Activated CD8-positive, alpha-beta T cell treated with anti-CD3 and anti-CD28 coated beads for 36 hours (primary cell): ENCODE measurements at places on chromosomes 7 and 10.

DNA sequence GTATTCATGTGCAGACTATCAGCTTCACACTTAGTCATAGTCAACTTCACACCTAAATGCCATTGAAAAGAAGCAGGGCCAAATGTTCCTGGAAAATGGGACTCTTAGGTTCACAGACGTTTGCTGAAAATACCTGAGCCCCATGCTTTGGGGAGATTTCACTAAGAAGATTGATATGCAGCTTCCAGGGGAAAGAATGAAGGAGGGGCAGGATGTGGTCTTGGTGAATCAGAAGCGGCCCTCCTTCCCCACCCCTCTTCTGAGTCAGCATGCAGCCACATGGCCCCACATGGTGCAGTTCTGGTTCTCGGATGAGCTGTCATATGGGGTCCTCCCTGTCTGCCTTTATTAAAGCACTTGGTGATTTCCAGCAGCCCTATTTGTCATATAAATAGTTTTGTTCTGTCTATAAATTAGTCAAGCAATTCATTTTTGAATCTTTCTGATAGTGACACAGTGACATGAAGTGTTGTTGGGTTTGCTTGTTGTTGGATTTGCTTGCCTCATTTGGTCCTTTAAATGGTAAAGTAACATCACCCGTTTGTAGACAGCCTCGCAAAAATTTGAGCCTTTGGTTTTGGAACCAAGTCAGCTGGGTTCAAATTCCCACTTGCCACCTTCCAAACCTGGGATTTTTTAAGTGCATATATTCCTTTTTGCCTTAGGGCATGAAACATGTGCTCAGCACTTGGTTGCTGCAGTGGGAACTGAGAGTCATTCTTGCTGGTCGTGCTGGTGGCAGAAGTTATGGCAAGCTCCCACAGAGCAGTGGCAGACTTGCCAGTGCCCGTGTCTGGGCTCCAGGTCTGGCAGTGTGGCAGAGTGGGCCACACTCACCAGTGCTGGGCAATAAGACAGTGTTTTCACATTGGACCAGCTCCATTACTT is 68.1 kb upstream of the CDK6 start:
- peak; percentile 96 for DNase-seq

DNA sequence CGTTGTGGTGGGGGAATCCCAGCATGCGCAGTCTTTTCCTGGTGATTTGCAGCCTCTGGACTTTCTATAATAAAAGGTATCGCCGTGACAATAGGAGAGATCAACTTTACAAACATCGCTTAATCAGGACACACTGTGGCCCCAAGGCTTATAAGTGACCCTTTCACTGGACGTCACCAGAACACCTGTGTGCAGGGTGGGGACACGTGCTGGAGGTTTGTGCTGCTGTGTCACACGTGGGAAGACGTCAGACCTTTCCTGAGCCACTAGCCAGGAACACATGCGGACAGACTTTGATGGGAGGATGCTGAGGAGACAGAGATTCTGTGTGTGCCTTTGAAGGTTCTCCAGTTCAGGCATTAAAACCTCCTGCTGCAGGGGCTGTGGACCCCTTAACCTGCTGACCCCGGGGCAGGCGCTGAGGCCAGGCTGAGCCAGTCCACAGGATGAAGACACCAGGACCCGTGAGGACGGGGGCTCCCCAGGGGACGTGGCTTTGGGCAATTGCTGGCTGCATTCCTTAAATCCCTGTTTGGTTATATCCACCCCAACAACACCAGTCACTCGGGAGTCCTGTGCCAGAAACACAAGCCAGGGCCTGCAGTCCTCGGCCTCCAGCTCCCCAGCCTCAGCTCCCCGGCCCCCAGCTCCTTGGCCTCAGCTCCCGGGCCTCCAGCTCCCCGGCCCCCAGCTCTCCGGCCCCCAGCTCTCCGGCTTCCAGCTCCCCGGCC is 183.4 kb downstream of the PTPRN2 start:
- DNase-seq, result no peak

GRCh38 chr10:129775681-129776080 is 188.4 kb downstream of the EBF3 start:
- no peak for DNase-seq

DNA sequence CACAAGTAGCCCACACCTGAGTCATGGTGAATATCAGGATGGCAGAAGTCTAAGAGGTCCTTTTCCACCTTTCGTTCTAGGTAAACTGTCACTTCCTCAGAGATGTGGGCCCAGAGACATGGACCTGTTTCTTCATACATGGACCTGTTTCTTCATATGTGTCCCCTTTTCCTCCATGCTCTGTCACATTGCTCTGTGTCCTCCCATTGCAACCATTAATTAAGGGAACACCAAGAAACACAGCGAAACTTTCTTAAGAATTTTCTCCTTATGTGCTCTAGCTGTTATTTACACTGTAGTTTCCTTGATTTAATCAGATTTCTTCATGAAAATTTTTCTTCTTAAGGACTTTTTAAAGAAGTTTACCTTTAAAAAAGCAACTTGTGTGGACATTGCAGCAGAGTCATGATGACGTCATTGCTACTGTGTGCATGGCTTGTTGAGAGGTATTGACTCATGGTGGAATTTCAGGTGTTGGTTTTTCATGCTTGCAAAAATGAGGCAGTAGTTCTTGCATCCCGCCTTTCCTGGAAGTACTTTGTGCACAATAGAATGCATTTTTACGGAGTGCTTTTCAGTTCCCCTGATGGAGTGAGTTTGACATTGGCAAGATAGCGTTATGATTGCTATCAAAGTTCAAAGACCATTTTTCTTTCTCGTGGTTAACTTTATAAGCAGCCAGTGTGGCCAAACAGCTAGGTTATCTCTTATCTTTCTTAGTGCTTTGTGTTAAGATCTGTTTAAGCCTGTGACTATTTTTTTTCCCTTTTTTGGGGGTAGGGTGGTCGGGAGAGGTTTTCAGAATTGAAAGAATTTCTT is 37.7 kb downstream of the CFAP58 start:
- peak; percentile 5 for DNase-seq

DNA sequence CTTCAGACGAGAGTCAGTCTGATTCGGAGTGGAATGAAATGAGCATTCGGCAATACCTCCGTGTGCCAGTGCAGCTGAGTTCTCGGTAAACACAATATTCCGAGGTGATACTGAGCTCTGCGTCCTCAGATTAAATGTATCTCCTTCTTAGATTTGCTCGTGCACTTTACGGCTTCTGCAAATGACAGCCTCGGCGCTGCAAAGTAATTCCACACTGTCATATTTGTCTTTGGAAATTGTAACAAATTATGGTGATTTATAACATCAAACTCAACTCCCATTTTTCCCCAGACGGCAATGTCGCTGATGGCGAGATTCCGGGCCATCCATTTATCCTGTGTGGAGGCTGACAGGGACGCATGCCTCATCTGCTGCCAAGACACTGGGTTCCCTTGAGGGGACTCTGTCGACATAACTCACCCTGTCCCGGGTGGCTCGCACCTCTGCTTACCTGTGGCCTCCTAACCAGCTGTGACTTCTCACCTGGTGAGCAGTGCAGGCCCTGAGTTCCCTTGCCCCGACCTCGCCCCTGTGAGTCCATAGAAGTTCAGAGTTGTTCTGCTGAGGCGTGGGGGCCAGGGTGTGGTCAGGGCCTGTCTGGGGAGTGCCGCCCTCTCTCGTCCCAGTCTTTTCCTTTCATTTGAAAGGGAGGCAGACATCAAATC is 201.9 kb downstream of the ADARB2 start:
- DNase-seq, result no peak

- DNase-seq, result no peak
Measured at GRCh38 chr7:19118636-19119371, 1.4 kb upstream of the TWIST1 start.

DNA sequence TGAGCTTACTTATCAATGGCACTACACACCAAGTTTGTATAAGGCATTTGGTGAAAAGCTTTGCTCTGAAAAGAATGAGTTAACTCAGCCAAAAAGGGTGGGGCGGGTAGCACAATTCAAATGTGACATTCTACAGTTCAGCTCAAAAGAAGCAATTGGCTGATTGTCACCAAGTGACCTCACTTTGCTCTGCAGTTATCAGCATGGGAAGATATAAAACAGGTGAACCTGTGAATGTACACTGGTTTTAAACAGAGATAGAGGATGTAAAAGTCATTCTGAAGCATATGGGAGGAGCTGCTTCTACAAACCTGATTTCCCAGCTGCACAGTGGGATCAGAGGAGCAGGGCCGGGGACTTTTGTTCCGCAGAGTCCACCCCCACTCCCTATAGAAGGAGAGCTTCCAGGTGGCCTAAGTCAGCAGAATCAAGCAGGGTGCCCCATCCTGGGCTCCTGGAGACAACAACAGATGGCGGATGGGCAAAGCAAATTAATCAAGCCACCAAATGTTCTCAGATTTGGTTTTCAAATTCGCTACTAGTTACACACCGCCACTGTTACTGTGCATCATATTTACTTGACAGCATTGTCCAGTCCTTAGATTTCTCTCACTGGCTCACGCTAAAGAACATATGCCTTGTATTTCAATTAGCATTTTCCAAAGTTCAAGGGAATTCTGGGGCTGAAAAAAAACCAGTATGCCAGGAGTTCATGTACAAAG is 27.5 kb upstream of the NPVF start:
- DNase-seq, result no peak

DNA sequence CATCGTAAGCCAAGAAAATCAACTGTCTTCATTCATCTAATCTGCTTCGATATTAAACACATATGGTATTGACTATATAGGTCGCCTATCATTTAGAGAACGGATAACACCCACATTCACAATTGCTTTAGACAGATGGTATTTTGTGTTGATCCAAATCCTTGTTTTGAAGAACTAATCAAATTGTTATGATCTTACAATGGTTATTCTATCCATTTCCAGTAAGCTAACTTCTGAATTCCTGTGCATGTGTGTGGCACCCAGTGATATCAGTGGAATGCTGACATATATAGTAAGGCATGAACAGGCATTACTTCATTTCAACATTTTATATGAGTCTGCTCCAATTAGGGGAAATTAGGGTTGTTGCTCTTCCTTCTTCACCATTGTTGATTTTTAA is 98.8 kb downstream of the SEMA3E start:
- no peak for DNase-seq

GRCh38 chr10:88886557-88886956 is 6.5 kb downstream of the STAMBPL1 start:
- DNase-seq, result peak; percentile 44

DNA sequence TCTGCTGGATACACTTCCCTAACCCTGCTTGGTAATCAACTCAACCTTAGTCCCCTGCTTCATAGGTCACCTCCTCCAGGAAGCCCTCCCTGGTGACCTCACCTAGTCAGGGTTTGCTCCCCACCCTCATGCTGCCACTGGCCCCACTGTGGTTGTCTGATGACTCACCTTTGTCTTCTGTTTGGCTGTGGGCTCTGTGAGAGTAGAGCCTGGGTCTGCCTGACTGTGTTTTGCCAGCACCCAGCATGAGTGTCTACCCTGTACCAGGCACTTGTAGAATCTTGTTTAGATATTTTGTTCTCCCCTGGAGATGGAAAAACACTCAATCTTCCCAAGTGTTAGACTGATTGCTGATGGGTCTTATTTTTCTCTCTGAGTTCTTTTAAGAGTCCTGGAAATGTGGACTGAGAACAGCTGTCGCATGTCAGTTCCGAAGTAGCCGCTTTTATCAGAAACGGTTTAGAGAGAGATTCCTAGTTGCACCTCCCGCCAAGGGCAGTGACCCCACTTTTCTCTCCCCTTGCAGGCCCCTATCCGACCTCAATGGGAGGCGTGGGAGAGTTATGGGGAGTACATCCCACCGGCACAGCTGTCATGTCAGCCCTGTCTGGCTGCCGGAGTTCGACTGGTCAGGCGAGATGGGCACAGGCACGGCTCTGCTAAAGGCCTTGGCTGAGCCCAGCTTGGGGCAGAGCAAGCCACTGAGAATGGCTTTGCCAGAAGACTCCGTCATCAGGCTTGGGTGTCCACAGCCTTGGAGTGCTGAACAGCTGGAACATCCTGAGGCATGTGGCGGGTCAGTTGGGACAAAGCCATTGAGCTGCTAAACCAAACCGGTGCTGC is 134.3 kb downstream of the GRK5 start:
- peak; percentile 82 for DNase-seq

- DNase-seq, result no peak
Measured at GRCh38 chr10:17426263-17426750, 28.1 kb downstream of the ST8SIA6 start.

GRCh38 chr7:22860784-22861482 is 38.3 kb upstream of the TOMM7 start:
- DNase-seq, result peak; percentile 48

DNA sequence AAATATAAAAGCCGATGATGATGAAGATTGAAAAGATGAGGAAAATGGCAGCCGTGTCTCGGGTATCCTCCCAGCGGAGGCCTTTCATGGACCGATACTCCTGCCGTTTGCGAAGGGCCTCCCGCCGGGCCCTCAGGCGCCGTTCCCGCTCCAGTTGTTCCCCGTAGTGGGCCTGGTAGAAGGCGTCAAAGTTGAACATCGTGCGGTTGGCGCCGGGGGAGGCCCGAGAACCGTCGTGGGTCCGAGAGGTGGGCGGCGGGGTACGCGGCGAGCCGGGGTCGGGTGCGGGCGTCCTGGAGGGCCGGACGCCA is 553 bp downstream of the DNAJC30 start:
- no peak for DNase-seq

GRCh38 chr7:44398953-44399574 is 73.7 kb upstream of the CAMK2B start:
- DNase-seq, result no peak

DNA sequence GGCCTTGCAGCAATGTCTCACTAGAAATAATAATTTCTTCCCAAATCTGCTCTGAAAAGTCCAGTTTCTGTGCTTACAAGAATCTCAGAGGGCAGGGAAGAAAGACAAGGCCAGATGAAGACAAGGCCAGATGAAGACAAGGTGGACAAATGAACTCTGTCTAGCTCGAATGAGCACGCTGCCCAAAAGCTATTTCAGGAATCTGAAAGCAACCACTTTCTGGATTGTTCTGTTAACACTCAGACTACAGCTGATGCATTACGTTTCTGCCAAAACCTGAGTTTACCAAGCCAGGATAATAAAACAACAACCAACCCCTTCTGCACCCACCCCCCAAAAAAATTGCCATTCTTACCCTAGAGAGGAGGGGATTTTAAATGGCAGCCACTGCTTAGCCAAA is 1073.6 kb downstream of the SORCS3 start:
- DNase-seq, result no peak

DNA sequence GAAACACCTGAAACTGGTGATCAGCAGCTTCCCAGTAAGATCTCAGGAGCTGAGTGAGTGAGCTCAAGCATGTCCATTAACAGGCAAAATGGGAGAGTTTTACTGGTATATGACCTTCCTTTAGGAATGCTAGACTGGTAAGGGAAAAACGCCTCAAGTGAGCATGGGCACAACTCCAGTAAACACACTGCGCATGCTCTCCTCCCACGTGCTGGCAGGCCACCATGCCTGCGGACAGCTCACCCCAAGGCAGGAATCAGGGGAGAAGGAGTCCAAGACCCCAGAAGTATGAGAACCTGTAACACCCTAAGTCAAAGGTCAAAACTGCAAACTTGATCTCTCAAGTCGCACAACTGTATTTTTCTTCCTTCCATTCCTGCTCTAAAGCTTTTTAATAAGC is 128.3 kb downstream of the CD36 start:
- DNase-seq, result no peak

GRCh38 chr7:69761290-69761922 is 163.1 kb downstream of the AUTS2 start:
- no peak for DNase-seq

DNA sequence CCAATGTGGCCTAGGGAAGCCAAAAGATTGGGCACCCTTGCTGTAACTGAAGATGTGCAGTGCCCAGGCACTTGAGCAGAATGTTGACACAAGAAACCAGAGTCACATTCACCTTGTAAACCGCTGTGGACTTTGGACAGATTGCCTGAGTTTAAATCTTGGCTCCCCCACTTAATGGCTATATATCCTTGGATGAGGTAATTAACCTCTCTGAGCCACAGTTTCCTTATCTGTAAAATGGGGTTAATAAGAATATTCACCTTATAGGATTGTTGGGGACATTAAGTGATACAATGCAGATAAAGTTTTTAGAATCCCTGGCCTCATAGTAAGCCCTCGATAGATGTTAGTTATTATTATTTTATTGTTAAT is 331.0 kb downstream of the LRMDA start:
- DNase-seq, result no peak
